ENCODE measurements at places on chromosomes 3 and 15.

DNA sequence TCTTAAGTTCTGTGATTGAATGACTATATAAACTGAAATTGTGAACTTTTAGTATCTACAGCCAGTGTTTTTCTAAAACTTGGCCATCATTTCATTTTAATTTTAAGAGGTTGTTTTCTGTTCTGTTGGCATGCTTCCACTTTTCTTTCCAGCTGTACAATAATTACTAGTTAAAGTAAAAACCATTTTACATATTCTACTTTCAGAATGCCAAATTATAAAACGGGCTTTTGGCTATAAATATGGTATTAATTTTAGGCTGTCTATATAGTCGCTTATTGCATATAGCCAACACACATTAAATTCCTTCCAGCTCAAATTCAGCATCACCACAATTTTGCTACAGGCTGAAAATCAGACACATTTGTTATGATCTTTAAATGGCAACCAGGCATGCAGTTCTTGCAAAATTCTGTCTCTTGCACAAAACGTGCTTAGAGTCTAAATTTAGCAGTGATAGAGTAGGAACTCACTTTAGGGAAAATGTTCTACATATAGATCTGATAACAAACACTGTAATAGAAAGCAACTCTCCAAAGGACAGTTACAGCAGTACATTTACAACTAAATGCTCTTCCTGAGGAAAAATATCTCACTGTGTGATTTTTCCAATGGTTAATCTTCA, 81.1 kb downstream of the BTD start:
- DNase-seq: no peak

DNA sequence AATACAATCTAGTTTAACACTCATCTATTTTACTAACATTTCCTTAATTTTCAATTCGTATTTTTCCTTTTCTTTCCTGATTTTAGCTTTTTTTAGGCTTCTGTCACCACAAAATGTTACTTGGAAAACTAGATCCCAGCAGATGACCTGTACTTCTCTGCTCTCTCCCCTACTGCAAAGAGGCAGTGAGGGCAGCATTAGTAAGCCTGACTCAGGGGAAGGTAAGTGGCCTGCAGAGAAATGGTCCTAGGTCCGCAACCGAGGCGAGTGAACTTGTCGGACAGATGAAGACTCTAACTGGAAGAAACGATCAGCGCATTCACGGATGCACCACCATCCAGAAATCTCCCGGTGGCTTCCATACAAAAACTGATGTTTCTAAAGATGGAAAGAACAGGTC, 20.4 kb downstream of the TMEM43 start:
- no peak for DNase-seq

GRCh38 chr15:53746101-53746500, 13.4 kb downstream of the WDR72 start:
- no peak for DNase-seq

DNA sequence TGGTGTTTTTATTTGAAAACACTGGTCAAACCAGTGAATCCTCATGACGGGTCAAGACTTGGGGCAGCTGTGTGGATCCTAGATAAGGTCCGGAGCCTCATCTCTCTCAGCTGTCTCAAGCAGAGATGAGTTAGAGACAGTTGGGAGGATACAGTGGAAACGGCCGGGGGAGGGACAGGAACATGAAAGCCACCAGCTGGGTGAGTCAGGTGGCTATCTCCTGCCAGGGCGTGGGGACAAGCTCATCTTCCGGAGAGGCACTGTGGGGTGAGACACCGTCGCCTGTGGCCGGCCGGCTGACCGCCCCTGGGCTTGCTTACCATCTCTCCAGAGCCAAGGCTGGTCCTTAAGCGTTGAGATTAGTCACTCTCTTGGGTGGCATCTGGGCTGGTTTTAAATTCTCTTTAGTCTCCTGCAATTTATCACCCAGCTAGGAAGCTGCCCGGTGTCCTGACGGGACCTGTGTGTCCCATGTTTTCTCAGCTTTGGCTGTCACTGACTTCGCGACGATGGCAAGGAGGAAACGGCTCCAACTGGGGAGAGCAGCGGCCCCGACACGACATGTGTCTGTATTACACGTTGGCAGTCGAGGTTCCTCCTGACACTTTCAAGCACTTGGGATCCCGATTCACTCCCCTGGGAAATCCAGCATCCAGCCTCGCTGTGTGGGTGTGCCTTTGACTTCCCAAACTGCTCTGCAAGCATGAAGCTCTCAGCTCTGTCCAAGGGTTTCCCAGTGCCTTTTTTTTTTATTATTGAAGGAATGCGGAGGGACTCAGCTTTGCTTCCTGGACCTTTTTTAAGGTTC, 7.5 kb downstream of the ST8SIA2 start:
- DNase-seq: no peak

GRCh38 chr3:112448939-112449338, 50.3 kb downstream of the BTLA start:
- DNase-seq: no peak

Measured in ELF-1 (cell line).